ENCODE measurements at places on chromosomes 1 and 21.

DNA sequence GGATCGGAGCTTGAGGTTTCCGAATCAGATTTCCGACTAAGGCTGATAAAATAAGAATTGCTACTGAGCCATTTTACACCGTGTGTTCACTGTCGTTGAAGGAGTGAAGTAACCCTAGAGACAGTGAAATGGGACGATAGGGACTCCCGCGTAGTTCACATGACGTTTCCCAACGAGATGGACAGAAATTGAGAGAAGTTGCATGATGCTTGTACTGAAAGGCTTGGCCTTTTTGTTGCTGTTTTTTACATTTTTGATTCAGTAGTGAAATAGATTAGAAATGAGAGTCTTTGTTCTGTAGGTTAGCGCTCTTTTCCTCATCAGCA, 1.2 kb downstream of the KHDRBS1 start:
- DNase-seq = no peak

GRCh38 chr1:175564723-175565122, 178.7 kb downstream of the TNR start:
- no peak for DNase-seq

- DNase-seq = no peak
Observed at GRCh38 chr1:6416906-6417305, 2.8 kb downstream of the HES2 start.

- no peak for DNase-seq
Observed at GRCh38 chr21:33885172-33885514, 30.5 kb downstream of the ATP5PO start.

DNA sequence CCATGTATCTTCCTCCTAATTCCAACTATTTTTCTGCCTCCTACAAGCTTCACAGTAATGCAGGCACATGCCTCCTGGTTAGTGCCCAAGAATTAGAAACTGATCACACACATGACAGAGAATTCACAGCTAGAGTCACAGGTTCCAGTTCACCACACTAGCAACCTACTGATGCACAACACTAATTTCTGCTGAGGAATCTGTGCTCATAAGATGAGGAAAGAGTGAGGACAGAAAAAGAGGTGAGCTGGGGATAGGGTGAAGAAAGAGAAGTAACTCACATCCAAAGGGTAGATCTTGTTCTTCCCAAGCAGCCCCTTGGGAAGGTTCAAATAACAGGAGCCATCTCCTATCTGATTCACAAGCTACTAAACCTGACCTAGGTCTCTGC, 61.3 kb downstream of the PUM1 start:
- no peak for DNase-seq

- DNase-seq = no peak
Observed at GRCh38 chr1:30255111-30255724, 468.2 kb downstream of the MATN1 start.

- no peak for DNase-seq
Observed at GRCh38 chr1:177442584-177442983, 271.8 kb downstream of the BRINP2 start.

- DNase-seq = no peak
Observed at GRCh38 chr1:240295811-240296210, 204.1 kb downstream of the FMN2 start.

GRCh38 chr1:192358402-192358801, 41.6 kb downstream of the RGS21 start:
- no peak for DNase-seq

- no peak for DNase-seq
Observed at GRCh38 chr1:28981210-28981609, 66.8 kb downstream of the EPB41 start.

GRCh38 chr21:37511848-37512247, 145.3 kb downstream of the DYRK1A start:
- DNase-seq = no peak

DNA sequence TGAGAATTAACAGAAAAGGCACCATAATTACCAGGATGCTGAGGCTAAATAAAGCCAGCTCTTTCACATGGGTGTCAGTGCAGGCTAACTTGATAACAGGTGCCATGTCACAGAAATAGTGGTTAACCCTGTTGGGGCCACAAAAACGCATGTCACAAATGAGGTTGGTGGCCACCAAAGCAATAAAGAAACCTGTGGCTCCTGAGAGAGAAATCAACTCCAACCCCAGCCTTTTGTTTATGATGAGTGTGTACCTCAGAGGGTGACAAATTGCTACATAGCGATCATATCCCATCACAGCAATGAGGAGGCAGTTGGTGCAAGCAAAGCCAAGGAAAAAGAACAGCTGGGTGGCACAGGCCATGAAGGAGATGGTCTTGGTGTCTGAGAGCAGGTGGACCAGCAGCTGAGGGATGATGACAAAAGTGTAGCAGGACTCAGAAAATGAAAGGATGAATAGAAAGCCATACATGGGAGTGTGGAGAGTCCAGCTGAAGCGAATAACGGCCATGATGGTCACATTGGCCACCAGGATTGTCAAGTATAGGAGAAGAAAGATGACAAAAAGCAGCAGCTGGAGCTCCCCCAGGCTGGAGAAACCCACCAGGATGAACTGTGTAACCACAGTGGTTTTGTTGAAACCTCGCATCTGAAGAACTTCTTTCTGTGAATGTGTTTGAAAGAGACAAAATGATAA, at the start of gene OR10T2:
OR10T2 (minus strand) TSS at position 649 of the 697 bp plus-strand sequence; CDS start at position 649, 0 bp downstream.
- DNase-seq = no peak

GRCh38 chr1:13616234-13616633, 32.6 kb downstream of the PDPN start:
- DNase-seq = no peak

GRCh38 chr1:208595745-208596144, 351.6 kb upstream of the PLXNA2 start:
- DNase-seq = no peak

GRCh38 chr1:237779356-237779755, 111.4 kb downstream of the ZP4 start:
- no peak for DNase-seq

DNA sequence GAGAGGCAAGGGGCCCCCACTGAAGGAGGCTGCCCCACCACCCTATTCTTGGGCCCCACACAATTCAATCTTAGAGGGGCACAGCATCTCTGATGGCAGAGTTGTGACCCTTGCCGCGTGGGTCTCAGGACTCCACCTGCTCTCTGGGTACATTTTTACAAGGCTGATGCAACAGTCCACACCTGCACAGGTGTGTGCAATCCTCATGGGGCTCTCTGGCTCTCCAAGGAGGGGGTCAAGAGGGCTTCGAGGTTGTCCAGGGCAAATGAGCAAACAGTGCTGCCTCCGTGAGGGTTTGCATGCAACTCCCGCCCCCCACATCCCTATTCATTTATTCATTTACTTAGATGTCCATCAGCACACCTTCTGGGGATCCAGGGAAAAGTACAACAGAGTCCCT, 81.6 kb upstream of the IFFO2 start:
- no peak for DNase-seq

- DNase-seq = no peak
Observed at GRCh38 chr21:28590676-28591075, 402.0 kb downstream of the LTN1 start.

GRCh38 chr1:45892068-45892785, 88.8 kb downstream of the MAST2 start:
- no peak for DNase-seq

- no peak for DNase-seq
Observed at GRCh38 chr1:69827732-69828131, 260.0 kb downstream of the LRRC7 start.

DNA sequence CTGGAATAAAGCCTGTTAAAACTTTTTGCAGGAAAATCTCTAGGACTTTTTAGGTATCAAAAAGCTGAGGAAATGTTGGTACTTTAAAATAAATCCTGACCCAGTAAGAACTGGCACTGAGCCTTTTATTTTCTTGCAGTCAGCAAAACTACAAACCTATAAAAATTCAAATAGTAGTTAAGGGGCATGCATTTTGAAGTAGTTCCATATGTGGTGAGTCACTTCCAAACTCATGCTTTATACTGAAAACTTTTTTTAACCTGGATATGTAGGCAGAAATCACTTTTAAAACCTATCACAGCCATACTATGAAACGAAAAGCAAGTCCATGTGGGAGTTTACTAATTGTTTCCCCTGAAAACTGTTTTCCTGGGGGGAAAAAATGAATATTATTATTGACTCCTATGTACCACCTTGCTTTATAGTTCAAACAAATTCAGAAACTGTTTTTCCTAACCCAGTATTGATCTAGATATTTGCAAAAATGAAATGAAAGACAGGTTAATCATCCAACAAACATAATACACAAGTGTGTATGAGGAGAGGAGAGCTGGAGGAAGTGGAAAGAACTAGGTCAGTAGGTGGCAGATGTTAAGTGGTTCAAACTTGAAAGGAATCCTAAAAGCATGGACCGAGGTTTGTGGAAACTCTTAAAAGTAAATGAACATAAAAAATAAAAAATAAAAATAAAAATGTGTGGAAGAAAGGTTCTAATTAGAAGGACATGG, 30.5 kb downstream of the NRIP1 start:
- no peak for DNase-seq

- DNase-seq = no peak
Observed at GRCh38 chr1:32404946-32405345, 10.7 kb upstream of the BSDC1 start.

- no peak for DNase-seq
Observed at GRCh38 chr1:171226747-171227370, 21.4 kb upstream of the FMO1 start.

DNA sequence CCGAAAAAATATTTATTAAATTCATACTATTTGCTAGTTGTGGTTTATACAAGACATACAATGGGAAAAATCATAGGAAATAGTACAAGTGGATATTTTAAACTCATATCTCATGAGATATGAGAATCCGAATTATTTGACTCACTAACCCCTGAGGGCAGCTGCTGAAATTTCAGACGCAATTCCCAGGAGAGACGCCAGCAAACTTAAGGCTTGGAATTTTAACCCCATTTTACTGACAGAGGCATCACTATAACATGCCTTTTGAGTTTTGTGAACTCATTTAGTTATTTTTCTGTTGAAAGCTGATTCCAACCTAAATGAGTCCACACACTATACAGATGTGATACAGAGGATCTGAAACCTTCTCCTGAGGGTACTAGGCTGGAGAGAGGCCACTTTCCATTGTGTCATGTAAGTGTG, 5.9 kb upstream of the MROH9 start:
- DNase-seq = no peak

DNA sequence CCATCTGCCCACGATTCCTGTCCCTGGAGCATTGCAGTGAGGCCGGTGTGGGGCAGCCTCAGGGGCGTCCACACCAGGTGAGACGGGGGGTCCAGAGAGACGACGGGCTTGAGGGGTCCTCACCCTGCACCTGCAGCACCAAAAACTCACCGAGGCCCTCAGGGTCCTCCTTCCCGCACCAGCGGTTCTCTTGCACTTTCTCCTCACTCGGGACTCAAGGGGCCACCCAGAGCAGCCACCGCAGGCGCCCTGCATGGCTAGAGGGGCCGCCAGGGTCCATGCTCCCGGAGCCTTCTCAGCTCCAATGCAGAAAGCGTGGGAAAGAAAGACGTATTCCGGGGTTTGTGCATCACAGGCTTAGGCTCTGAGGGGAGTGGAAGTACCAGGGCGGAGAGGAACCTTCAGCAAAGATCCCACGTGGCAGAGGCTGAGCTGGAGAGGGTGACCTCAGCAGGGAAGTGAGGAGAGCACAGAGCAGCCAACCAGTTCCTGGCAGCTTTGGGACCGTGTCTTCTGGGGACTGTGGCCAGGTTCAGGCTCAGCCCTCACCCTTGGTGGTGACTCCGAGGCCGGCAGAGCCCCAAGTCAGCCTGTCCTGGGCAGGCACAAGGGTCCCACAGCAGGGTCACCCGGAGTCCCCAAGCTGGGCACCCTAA, 19.5 kb upstream of the COL6A2 start:
- no peak for DNase-seq

DNA sequence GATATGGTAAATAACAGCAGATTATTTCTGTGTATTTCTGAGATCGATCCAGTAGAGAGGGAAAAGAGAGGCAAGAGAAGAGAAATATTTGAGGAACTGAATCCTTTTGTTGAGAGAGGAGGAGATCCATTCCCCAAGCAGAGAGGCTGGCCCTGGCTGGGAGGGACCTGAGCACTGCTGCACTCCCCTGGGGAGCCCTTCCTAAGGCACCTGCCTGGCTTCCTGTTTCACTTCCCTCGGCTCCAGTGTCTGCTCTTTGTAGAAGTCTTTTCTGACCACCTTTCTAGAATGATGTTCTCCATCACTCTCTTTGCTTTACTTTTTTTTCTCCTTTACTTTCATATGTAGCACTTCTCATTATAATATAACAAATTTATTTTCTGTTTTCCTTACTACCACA, 42.3 kb upstream of the SLC6A9 start:
- DNase-seq = no peak

Measured in sciatic nerve (tissue), 2 donors.